ENCODE measurements at places on chromosomes 12 and 14. TPM values are rescaled to one million over a fixed set of nuclear protein-coding genes. Genes with fewer than 3 reads are reported as not detected.

GRCh38 chr14:83164016-83164415 is 1630.4 kb upstream of the SEL1L start:
- peaks cover 4% of the 10 kb centered on the region for H3K4me1 ChIP-seq
- peak; percentile 98 for DNase-seq
- no peaks in the 10 kb centered on the region for H3K36me3 ChIP-seq
- no peak overlapping the region for H3K4me3 ChIP-seq

GRCh38 chr14:99790978-99791376 is 2.2 kb upstream of the EML1 start:
- no peaks in the 10 kb centered on the region for H3K36me3 ChIP-seq
- H3K4me1 ChIP-seq: peaks cover 10% of the 10 kb centered on the region
- H3K27me3 ChIP-seq: no peaks in the 10 kb centered on the region

GRCh38 chr12:125021096-125021495 is 27.7 kb downstream of the BRI3BP start:
- no peak overlapping the region for H3K4me3 ChIP-seq
- peaks cover 2% of the 10 kb centered on the region for H3K36me3 ChIP-seq
- H3K27ac ChIP-seq: no peak overlapping the region

DNA sequence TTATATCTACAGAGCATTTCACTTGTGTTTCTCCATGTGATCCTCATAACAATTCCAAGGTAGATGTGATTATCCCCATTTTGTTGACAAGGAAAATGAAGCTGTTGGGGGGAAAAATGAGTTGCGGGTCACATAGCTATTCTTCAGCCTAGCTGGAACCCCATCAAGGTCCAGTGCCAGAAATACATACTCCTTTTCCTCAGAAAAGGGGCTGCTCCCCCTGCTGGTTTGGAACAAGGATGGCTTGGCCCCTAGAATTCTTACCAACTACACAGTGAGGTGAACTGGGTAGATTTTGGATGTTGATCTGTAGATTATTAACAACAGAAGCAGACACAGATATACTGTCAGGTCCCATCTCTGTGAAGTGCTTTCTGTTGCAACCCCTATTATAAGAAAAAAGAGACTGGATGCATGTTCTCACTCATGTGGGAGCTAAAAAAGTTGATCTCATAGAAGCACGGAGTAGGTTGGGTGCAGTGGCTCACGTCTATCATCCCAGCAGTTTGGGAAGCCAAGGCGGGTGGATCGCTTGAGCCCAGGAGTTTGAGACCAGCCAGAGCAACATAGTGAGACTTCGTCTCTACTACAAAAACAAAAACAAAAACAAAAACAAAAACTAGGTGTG is 8.9 kb downstream of the IKZF4 start:
- H3K4me3 ChIP-seq: no peak overlapping the region
- peaks cover 2% of the 10 kb centered on the region for H3K4me1 ChIP-seq
- peaks cover 43% of the 10 kb centered on the region for H3K36me3 ChIP-seq
- H3K27ac ChIP-seq: no peak overlapping the region

DNA sequence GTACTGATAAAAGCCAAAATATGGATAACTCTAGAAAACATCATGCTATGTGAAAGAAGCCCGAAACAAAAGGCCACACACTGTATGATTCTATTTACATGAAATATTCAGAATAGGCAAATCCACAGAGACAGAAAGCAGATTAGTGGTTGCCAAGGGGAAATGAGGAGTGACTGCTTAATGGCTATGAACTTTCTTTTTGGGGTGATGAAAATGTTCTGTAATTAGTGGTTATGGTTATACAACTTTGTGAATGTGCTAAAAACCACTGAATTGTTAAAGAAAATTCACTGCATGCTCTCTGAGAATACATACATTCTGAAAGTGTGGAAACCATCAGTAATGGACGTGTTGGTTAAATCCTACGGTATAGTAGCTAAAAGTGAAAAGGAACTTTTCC is 39.9 kb upstream of the STON2 start:
- no peaks in the 10 kb centered on the region for H3K4me1 ChIP-seq
- H3K36me3 ChIP-seq: no peaks in the 10 kb centered on the region
- H3K27me3 ChIP-seq: peaks cover 28% of the 10 kb centered on the region
- H3K4me3 ChIP-seq: no peak overlapping the region
- DNase-seq: no peak
- H3K27ac ChIP-seq: no peak overlapping the region

DNA sequence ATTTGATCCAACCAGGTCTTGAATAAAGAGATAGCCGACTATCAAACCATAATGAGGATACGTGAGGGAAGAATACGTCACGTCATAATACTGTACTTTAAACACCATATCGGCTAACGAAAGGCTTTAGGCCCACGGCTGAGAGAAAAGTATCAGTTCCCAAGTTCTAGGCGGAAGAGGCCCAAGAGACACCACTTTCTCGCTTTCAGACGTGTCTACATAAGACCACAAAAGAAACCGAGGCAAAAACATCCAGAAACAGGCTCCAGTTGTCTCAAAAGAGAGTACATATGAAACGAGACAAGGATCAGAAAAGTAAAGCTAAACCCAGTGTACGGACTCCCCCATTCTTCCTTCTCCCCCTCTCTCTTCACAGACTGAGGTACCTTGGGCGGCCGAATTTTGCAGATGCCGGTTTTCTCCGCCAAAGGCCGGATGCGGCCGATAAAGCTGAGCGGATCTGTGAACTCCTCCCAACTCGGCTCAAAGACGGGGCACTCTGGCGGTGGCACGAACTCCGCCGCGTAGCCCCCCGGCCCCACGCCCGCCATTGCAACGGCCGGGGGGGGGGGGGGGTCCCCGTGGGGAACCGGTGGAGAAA is 479 bp downstream of the KDM5A start:
- DNase-seq: peak; percentile 30
- no peaks in the 10 kb centered on the region for H3K4me1 ChIP-seq
- H3K4me3 ChIP-seq: peak overlapping the region; percentile 82
- no peaks in the 10 kb centered on the region for H3K27me3 ChIP-seq
- H3K36me3 ChIP-seq: peaks cover 8% of the 10 kb centered on the region

- 0 out of 2 replicates have a peak, but pooled peaks cover 2% of the 10 kb centered on the region for H3K4me1 ChIP-seq
- H3K4me3 ChIP-seq: no peak overlapping the region
- no peak overlapping the region for H3K27ac ChIP-seq
Observed at GRCh38 chr14:69107407-69108003, 45.4 kb downstream of the DCAF5 start.

DNA sequence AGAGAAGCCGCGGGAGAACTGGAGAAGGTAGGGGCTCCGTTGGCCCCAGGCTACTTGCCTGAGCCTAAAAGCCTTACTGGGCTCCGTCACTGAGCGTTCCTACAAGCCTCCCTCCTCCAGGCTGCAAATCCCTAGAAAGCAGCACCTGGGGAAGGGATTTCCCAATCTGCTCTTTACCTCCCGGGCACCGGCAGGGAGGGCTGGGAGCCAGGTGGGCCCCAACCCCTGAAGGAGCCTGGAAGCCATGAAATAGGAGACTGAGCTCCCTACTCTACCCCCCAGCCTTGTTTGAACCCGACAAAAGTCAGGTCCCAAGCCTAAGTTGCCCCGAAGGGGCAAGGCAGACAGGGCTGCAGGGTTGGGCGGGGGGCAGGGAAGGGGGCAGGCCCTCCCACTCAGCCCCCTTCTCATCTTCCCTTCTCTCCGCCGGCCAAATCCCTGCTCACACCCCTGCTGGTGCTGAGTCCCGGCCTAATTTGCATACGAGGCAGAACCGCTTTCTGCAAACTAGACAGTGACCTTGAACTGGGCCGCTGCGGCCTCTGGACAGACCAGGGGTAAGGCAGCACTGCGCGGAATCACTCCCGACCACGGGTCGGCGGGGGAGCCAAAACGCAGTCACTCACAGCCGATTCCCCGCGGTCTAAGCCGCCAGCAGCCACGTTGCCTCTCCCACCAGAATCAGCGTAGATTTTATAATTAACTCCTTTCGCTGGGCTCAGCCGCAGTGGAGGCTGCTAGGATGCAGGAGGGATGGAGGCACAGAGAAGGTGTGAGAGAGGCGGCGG is 3.7 kb upstream of the HOXC12 start:
- no peak overlapping the region for H3K4me3 ChIP-seq
- H3K36me3 ChIP-seq: no peaks in the 10 kb centered on the region
- peaks cover 94% of the 10 kb centered on the region for H3K27me3 ChIP-seq
- no peak for DNase-seq
- no peak overlapping the region for H3K27ac ChIP-seq

DNA sequence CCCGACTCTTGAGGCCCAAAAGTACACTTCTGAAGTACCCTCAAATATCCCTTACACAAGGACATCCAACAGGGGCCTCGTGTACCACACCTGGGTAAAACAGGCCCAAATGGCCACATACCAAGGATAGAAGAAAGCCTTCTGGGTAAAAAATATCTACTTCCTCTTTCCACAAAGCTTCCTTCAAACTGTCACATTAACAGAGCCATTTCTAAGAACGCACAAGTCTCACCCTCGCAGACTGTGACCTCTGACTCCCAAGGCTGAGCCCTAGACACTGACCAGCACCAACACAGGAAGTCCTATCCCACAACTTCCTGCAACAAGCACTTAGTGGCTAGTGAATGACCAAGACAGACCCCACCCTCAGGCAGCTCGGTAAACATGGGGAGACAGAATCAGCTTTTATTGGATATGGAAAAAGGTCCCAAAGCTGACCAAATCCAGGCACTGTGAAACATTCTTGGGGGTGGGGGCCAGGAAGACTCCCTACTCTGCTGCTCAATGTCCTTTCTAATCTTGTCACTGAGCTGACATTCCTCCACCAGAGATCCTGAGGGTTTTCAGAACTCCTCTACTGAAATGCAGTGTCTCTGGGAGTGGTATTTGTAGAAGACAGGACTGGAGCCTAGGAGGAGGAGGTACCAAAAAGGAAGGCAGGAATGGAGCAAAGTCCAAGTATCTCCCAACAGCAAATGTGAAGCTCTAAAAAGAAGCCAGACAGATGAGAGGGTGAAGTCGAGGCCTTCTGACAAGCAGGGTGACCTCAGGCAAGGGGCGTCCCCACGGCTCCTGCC is 15.9 kb downstream of the KCTD10 start:
- H3K36me3 ChIP-seq: peaks cover 33% of the 10 kb centered on the region
- peak overlapping the region; percentile 99 for H3K27ac ChIP-seq
- H3K4me1 ChIP-seq: peaks cover 53% of the 10 kb centered on the region
- DNase-seq: peak; percentile 62
- no peak overlapping the region for H3K4me3 ChIP-seq
- H3K27me3 ChIP-seq: no peaks in the 10 kb centered on the region

DNA sequence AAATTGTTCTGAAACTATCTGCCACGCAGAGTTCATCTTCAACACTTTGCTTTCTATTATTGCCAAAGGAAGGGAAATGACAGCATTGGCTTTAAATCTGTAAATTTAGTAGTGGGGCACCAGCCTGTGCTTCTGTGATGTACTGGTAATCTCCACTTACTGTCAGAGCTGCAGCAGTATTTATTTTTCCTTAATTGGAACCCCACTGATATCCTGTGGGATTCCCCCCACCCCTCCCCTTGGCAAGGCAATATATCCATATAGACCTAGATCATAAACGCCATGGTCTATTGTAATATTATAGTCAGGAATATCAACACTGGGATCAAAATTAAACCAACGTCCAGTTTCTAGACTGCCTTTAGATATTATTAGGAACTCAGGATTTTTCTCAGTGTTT is 96.7 kb downstream of the RMST start:
- no peak overlapping the region for H3K27ac ChIP-seq
- no peaks in the 10 kb centered on the region for H3K4me1 ChIP-seq
- H3K27me3 ChIP-seq: no peaks in the 10 kb centered on the region
- DNase-seq: no peak

GRCh38 chr12:38898001-38898684 is 7.2 kb downstream of the CPNE8 start:
- H3K36me3 ChIP-seq: no peaks in the 10 kb centered on the region
- H3K4me3 ChIP-seq: no peak overlapping the region
- H3K27me3 ChIP-seq: no peaks in the 10 kb centered on the region
- H3K27ac ChIP-seq: no peak overlapping the region
- H3K4me1 ChIP-seq: no peaks in the 10 kb centered on the region
- no peak for DNase-seq

DNA sequence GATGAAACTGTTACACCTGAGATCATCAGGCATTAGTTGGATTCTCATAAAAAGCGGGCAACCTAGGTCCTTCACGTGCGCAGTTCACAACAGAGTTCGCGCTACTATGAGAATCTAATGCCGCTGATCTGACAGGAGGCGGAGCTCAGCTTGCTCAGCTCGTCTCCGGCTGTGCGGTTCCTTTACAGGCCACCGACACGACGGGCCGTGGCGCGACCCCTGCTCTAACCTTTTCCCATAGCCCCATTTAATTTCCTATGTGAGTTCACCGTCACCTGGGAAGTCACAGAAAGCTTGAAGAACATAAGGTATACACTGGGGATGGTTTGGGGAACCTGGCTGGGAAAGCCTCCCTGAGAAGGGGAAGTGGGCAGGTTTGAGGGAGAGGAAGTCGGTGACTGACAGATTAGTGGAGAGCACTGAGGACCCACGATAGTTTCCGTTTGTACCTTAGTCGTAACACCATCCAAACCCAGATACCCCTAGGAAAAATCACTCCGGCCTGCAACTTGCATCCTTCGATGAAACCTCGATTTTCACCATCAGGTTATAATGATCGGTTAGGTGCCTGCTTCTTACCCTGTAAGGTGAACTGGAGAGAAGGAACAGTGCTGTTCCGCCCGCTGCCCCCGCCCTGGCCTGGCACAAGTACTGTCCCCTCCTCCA is 2.8 kb upstream of the AAAS start:
- H3K27me3 ChIP-seq: peaks cover 12% of the 10 kb centered on the region
- no peaks in the 10 kb centered on the region for H3K36me3 ChIP-seq
- peak overlapping the region; percentile 72 for H3K27ac ChIP-seq
- peaks cover 12% of the 10 kb centered on the region for H3K4me1 ChIP-seq

GRCh38 chr12:88303335-88303734 is 161.2 kb downstream of the TMTC3 start:
- H3K27ac ChIP-seq: no peak overlapping the region
- DNase-seq: no peak
- no peaks in the 10 kb centered on the region for H3K36me3 ChIP-seq

DNA sequence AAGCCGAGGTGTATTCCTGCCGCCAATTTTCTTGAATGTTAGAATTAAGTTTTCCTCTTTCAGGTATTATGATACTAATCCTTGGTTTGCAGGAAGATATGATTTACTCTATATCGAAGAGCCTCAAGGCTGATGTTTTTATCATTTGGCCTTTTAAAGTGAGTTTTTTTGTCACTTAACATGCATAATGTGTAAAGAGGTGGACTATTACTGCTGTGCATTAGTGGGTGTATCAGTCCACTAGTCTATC is 11.1 kb upstream of the TMPO start:
- no peaks in the 10 kb centered on the region for H3K4me1 ChIP-seq
- peak overlapping the region; percentile 72 for H3K4me3 ChIP-seq
- H3K27ac ChIP-seq: no peak overlapping the region
- no peak for DNase-seq
- no peaks in the 10 kb centered on the region for H3K27me3 ChIP-seq
- no peaks in the 10 kb centered on the region for H3K36me3 ChIP-seq

SRRM4 gene
- total RNA-seq: not detected

CDCA3 gene
- 23.5 TPM for total RNA-seq

PRPF40B gene
- total RNA-seq: 5.0 TPM

All from IMR-90 (cell line).